ENCODE measurements at places on chromosomes 6 and 20. TPM values are rescaled to one million over a fixed set of nuclear protein-coding genes. Genes with fewer than 3 reads are reported as not detected.

DNA sequence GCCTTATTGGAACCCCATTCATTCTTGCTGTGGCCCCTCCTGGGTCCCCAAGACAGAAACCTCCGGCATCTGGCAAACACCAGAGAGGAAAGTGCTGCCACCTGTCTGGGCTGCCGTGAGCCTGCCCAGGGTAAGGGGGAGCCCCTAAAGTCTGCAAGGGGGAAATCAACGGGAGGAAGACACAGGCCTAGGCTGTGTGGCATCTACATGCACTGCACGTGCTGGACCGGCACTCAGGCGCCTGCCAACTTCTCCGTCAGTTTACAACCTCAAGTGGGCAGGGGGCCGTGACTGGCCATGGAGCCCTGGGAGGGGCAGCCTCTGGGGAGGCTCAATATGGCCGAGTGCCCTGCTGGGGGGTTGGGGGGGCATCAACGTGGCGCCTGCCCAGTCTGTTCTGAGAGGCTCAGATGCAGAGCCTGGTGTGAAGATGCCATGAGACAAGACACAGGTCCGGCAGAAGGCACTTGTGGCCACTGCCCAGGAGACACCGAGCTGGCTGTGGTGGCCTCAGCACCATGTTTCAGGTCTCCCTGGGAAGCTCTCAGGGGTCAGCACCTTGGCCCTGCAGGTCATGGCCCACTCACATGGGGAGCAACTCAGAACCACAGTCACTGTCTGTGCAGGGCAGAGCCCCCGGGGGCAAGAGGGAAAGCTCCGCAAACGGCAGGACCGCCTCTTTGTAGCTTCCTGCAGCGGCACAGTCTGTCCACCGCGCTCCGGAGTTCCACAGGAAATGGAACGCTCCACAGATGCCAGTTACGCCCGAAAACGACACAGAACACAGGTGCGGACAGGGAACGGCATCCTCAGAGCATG, 8.4 kb downstream of the UCKL1 start:
- no peak for DNase-seq

TOX2 gene
- 0.44 TPM for total RNA-seq

DNA sequence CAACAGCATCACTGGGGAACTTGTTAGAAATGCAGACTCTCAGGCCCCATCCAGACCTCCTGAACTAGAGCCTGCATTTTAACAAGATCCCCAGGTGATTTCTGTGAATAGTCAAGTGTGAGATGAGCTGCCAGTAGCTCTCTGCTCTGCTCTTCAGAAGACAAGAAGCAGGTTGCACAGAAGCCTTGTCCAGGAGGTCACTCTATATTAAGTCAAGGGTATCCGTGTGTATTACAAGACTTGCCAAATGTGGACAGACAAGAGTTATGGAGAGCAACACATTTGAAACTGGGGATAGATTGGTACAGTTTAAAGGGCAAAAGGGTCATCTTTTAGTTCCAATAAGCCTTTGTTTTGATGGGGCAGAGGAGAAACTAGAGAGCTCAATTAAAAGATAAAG, 23.2 kb upstream of the RIN2 start:
- DNase-seq, result no peak

DNA sequence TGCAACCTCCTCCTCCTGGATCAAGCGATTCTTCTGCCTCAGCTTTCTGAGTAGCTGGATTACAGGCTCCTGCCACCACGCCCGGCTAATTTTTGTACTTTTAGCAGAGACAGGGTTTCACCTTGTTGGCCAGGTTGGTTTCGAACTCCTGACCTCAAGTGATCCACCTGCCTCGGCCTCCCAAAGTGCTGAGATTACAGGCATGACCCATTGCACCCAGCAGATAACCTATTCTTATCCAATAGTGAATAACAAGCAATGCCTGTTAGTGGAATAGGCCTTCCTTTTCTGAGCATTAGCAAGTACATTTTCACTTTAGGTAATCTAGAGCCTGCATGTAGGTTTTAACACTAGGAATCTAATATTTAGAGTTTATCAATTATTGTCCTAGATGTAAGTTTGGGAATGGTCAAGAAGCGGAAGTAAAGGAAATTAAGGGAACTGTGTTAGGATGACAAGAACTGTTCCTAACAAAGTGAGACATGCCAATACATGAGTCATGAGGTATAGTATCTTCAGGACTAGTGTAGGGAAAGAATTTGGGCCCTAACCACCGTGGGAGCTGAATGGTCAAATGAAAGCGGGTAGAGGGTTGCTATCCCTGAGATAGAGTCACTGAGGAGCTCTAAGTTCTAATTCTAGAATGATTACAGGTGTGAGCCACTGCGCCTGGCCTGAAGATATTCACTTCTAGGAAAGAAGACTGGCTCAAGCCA, 15.0 kb downstream of the BLTP3A start:
- no peak for DNase-seq

RBBP8NL gene
- not detected for total RNA-seq

BFSP1 gene
- 0.38 TPM for total RNA-seq

DNA sequence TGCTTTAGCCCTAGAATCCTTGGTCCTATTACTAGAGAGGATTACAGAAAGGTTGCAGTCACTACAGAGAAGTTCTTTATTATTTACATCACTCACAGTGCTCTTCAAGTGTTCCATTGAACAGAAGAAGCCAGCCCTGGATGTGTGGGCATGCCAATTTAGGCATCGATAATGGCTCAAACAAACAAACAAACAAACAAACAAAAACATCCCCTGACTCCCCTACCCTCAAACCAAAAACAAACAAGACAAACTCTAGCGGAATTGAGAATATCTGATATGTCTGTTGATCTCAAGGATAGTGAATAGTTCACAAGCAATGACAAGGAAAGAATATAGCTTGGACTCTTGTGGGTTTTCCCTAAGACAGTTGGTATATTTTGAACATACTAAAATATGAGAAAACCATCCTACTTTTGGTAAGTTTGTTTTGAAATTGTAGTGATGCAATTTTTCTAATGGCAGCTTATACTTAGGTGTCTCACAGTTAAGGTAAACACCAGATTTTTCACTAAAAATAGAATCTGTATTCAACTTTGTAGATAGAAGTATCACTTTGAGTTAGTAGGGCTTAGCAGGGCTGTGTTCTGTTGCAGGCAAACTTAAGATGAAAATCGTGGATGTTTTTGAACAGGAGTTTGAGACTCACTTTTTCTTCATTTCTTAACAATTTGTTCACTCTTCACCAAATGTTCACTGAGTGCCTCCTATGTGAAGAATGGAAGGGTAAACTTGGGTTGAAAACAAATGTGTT, 92.8 kb upstream of the FAM184A start:
- no peak for DNase-seq

GRCh38 chr20:62436692-62437091, 9.4 kb upstream of the RBBP8NL start:
- DNase-seq, result no peak

ACTL10 gene
- total RNA-seq, result 1.7 TPM

PCED1A gene
- total RNA-seq, result 21.5 TPM

GRCh38 chr6:3542032-3542640, 85.3 kb upstream of the SLC22A23 start:
- no peak for DNase-seq

DNA sequence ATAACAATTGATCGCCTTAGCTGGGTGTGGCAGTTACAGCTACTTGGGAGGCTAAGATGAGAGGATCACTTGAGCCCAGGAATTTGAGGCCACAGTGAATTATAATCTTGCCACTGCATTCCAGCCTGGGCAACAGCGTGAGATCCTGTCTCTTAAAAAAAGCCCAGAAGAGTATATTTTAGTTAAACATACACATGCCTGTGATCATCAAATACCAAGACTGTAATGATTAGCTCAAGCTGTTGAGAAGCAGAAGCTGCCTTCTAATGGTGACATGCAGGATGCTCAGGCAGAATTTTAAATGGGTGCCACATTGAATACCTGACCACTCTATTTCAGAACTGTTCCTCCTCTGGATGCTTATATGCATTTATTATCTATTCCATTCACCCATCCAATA, 8.9 kb upstream of the TMEM14A start:
- DNase-seq, result no peak

KCNB1 gene
- total RNA-seq, result 15.0 TPM

NMBR gene
- not detected for total RNA-seq
